Renal cortical epithelial cell (primary cell): ENCODE measurements at places on chromosomes 7 and 10.

DNA sequence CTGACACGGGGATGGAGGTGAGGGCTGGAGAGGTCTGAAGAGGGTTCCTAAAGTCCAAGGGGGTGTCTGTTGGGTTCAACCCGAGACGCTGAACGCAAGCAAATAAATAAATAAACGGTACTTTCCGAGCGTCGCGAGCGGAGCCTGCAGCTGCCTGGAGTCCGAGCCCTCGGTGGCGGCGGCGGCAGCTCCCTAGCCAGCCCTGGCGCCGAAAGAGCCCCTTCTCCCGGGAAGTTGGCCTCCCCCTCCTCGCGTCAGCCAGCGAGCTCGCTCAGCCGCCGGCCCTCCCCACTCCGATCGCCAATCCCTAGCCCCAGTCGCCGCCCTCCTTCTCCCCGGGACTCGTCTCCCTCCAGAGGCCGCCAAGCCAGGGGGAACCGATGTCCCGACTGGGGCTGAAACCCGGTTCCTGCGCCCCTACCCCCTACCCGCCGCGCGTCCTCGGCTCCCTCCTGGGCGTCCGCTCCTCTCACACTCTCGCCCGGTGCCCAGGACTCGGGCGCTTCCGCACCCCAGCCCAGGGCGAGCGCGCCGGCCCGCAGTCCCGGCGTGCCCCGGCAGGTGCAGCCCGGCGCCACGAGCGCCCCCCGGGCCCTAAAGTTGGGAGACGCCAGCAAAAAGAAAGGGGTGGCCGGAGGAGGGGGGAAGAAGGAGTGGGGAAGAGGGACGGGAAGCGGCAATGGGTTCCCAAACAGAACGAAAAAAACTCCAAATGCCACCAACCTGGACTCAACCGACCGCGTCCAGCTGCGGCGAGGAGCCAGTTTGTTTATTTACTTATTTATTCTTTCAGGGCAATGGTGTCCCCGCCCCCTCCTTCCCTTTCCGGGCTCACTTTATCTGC lies at the start of gene GFRA1:
GFRA1 (minus strand) TSS at position 767 of the 844 bp plus-strand sequence. CDS start 1,177 bp downstream, outside the sequence.
- no peak for DNase-seq

DNA sequence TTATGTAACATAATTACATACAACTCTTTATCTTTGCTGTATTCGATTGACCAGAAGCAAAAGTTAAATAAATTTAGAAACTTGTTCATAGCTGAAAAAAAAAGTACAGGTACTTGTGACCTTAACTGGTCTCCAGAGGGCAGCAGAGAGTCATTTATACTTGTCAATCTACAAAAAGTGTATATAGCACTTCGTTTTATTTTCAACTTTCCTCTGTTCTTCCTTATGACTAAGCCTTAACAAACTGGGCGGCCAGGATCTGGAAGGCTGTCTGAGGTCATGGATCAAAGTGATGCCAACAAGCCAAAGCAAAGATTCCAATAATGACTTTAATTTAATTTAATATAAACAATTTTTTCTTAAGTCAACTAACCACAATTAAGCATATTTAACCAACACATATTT lies 29.8 kb downstream of the C10orf67 start:
- DNase-seq = peak; percentile 93

DNA sequence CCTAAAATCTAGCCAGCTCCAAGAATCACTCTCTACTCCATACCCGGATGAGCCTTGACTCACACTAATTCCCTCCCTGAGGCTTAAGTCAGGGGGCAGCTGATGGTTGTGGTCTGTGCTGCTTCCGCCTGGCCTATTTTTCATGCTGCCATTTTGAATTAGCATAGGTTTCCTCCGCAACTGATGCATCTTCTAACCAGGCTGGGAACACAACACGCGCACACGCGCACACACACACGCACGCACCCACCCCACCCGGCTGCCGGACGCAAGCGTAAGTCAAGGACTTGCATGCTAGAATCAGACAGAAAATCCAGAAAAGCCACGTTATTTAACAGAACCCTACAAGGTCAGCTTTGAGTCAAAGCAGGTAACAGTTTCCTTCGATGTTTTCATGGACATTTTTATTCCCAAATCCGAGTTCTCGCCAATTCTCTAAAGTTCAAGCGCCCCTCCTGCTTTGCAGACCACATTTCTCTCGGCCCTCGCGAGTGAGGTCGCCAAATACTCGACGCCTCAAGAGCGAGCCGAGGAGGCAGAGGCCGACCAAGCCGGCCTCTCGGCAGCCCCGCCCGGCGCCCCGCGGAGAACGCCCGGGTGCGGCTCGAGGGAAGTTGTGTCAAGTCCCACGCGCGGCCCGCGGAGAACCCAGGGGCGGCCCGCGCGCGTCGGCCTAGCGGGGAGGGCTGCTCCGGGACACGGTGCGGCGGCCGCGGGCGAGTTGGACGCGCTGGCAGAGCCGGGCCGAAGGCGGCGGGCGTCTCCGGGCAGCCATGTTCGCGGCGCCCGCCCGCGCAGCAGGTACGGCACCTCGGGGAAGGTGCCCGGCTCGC lies 961 bp downstream of the SCRN1 start:
- DNase-seq = peak; percentile 43

DNA sequence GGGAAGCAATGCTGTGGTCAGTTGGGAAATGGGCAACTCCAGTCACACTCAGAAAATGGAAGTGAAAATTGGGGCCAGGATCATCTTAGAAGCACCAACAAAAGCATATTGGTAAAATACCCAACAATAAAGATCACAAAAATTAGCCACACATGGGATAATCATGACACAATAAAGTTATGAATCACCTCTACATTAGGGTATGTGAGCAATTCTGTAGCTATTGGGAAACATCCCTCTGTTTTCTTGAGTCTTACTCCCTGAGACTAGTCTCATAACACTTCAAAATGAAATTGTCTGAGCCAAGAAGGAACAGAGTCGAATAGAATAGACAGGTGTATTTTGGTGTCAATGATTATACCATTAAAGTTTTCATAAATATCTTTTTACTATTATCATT lies 178.3 kb downstream of the DYNC1I1 start:
- no peak for DNase-seq

GRCh38 chr7:102856036-102856435 lies 56.8 kb upstream of the LRRC17 start:
- DNase-seq = no peak

DNA sequence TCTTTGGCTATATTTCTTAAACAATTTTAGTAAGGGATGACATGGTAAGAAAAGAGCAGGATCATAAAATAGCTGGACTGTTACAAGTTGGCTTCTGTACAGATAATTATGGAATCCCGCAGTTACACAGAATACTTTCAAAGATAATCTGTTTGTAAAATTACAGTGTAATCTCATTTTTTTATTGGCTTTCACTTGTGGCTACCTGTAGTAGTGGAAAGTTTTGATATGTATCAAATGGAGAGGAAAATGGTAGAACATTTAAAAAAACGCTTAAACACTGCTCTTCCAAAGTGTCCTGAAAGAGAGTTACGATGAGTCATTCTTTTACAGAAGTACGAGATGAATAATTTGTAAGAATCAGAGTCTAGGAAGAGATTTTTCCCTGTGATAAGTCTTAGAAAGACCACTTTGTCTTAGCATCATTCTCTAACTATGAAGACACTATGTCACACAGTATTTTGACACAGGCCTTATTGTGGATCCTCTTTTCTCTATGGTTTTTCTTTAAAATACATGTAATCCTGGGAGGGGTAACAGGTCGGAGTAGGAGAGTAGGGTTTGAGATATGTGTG lies 215.0 kb upstream of the DKK1 start:
- no peak for DNase-seq

DNA sequence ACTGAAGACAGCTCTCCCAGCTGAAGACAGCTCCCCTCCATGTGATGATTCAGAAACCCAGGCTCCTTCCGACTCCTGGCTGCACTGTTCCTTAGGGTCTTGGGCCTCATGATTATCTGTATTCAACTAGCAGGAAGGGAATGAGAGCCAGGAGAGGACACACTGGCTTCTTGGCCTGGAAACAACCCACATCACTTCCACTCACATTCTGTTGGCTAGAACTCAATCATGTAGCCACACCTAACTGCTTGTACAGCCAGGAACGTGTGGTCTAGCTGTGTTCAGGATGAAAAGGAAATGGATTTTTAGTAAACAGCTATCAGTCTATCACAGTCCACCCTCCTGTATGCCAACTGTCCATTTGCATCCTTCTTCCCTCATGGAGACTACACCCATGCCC lies 30.5 kb upstream of the XPNPEP1 start:
- no peak for DNase-seq

GRCh38 chr10:126659750-126660149 lies 10.7 kb downstream of the C10orf90 start:
- DNase-seq = no peak

GRCh38 chr10:79188154-79188965 lies 119.6 kb downstream of the ZMIZ1 start:
- DNase-seq = no peak

GRCh38 chr7:73303546-73303945 lies 5.1 kb downstream of the NSUN5 start:
- no peak for DNase-seq

DNA sequence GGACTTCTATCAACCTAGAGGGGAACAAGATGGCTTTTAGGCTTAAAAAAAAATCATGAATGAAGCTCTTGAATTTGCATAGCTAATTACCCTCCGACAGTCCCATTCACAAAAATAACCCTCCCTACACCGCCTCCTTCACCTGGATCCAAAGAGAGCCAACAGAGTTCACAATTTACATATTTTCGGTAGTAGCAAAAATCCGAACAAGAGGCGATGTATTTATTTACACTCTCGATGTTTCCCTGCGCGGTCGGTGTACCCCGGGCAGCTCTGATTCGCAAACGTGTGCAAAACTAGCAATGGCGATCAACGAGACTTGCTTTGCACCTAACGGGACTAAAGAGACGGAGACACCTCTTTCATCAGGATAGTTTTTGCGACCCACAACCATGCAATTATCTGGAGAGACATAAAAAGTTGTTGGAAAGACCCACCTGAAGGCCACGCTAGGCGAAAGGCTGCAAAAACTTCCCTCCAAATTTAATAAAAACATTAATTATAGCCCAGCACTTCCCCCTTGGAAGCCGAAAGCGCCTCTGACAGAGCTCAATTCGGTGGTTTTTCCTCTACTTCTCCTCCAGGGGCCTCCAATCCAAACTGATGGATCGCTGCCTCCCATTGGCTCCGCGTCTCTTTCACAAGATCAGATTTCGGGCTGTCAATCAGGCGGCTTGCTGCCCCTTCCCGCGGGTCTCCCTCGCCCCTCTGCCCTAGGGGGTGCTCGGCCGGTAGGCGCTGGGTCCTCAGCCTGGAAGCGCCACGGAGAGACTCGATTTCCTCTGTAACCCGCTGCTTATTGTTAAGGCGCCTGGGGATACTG lies at the start of gene ETV1:
ETV1 (minus strand) TSS at position 541 of the 823 bp plus-strand sequence. CDS start 614 bp downstream, outside the sequence.
- peak; percentile 64 for DNase-seq

GRCh38 chr10:97512993-97513392 lies 14.3 kb downstream of the UBTD1 start:
- no peak for DNase-seq
